ENCODE measurements at places on chromosomes 4 and X. TPM values are rescaled to one million over a fixed set of nuclear protein-coding genes. Genes with fewer than 3 reads are reported as not detected.
A peak's percentile ranks its signal among the peaks of the same experiment; 100 is the strongest.

Gene ALAS2
- not detected for total RNA-seq

Gene CT55
- not detected for total RNA-seq

Gene CT45A3
- total RNA-seq, result not detected

- no peaks in the 10 kb centered on the region for H3K27me3 ChIP-seq
These were observed 10.7 kb upstream of the WDR17 start for GRCh38 chr4:176054942-176055341.

DNA sequence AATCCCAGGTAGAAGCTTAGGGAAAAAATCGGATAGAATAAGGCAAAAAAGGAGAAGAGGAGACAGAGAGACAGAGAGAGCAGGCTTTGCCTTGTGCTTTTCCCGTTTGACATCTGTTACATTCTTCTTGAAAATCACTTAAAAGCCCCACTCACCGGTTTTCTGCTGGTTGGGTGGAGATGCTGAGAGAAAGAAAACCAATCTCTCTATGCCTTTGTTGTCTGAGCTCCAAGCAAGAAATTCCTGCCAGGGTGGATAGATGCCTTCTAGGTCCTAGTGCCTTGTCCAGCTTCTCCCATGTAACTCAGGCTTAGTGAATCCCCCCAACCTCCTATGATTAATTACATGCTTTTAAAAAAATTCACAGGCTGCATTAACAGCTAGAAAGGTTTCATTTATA is at the start of gene DCX:
DCX (minus strand) TSS at position 210 of the 400 bp plus-strand sequence. CDS start 1,794 bp downstream, outside the sequence.
- no peak within 1 kb of the TSS for H3K4me3 ChIP-seq
- DNase-seq, result no peak
- no peaks in the 10 kb centered on the region for H3K4me1 ChIP-seq
- H3K36me3 ChIP-seq, result no peaks in the 10 kb centered on the region
- no peak within 1 kb of the TSS for H3K27ac ChIP-seq
- peaks cover 6% of the 10 kb centered on the region for H3K27me3 ChIP-seq

- H3K4me3 ChIP-seq, result no peak overlapping the region
- DNase-seq, result no peak
- no peaks in the 10 kb centered on the region for H3K36me3 ChIP-seq
- no peaks in the 10 kb centered on the region for H3K4me1 ChIP-seq
These were observed 50.2 kb upstream of the MAP9 start for GRCh38 chr4:155426953-155427352.

DNA sequence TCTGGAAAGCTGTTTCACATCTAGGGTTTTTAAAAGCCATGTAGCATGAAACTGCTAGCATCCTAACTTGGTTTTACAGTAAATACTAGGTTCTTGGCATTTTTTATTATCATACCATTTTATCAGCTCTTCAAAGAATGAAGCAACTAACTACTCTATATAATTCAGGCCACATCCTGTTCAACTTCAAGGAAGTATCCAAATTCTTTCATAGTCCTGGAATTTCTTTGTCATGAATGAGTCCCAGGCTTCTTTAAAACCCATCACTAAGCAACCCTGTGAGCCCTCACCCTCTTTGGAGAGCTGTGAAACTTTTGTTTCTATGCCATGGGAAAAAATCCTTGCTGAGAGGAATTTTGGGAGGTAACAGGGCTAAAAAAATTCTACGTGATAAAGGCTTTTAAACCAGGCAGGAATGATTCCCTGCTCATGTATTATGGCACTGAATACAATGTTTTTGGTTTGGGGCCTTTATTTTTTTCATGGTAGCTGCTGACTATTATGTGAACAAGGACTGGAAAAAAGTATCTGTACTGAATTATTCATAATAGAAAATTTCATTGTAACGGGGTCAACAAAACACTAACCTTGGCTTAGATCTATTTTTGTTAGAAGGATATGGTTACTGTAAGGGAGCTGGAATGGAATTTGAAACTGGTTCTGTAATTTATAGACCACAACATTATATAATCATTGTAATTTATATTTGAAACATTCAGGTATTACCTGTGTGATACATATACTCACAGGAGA is 164.9 kb downstream of the DCTD start:
- H3K4me1 ChIP-seq, result peaks cover 4% of the 10 kb centered on the region
- DNase-seq, result peak; percentile 83
- no peak overlapping the region for H3K4me3 ChIP-seq
- peaks cover 6% of the 10 kb centered on the region for H3K36me3 ChIP-seq
- no peaks in the 10 kb centered on the region for H3K27me3 ChIP-seq

Data from IMR-90 (cell line).